ENCODE measurements at places on chromosomes 7 and 10. TPM values are rescaled to one million over a fixed set of nuclear protein-coding genes. Genes with fewer than 3 reads are reported as not detected.

The CPA5 gene
- not detected for total RNA-seq

The IFIT3 gene
- total RNA-seq = 22.7 TPM

The CFAP69 gene
- 14.0 TPM for total RNA-seq

The SH2B2 gene
- 10.0 TPM for total RNA-seq

The OR2A1 gene
- not detected for total RNA-seq

- DNase-seq = no peak
- no peaks in the 10 kb centered on the region for H3K4me1 ChIP-seq
- no peaks in the 10 kb centered on the region for H3K36me3 ChIP-seq
- H3K27ac ChIP-seq = no peak overlapping the region
- H3K4me3 ChIP-seq = no peak overlapping the region
- H3K27me3 ChIP-seq = no peaks in the 10 kb centered on the region
Measured at GRCh38 chr10:55311848-55312635, 511.0 kb upstream of the PCDH15 start.

- no peak overlapping the region for H3K27ac ChIP-seq
- no peaks in the 10 kb centered on the region for H3K27me3 ChIP-seq
- DNase-seq = no peak
- no peaks in the 10 kb centered on the region for H3K36me3 ChIP-seq
Measured at GRCh38 chr7:45702751-45703150, 128.6 kb downstream of the ADCY1 start.

- DNase-seq = no peak
- no peak overlapping the region for H3K4me3 ChIP-seq
- peaks cover 7% of the 10 kb centered on the region for H3K4me1 ChIP-seq
- no peak overlapping the region for H3K27ac ChIP-seq
- H3K27me3 ChIP-seq = no peaks in the 10 kb centered on the region
- H3K36me3 ChIP-seq = no peaks in the 10 kb centered on the region
Measured at GRCh38 chr10:129951101-129951969, 12.7 kb downstream of the EBF3 start.

DNA sequence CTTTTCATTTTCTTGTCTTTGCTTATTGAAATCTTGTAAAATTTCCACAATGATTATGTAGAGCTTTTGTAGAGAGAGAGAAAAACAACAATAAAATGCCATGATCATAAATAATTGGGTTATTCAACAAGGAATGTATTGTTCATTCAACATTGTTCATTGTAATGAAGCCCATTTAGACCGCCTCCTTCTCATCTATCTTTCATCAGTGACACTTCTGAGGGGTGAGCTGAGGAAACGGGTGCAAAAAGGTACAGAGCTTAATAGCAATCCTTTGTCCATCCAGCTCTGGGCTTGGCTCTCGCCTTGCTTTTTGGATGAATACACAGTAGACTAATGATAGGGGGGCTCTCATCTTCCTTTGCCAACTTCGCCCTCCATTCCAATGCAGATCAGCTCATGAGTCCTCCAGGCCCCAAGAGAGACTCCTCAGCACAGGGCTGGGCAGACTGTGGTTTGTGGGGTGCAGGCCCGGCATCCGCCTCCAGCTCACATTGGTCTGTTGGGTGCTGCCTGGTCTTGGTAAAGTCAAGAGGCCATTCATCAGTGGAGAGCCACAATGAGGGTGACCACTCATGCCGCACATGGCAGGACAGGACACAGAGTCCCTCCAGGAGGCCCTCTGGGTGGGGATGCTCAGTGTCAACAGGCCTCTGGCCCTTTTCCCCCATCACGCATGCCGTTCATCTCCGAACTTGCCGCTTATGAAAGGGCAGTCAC lies 17.9 kb upstream of the PPA1 start:
- H3K27me3 ChIP-seq = no peaks in the 10 kb centered on the region
- no peak overlapping the region for H3K27ac ChIP-seq
- DNase-seq = no peak
- H3K4me3 ChIP-seq = no peak overlapping the region
- H3K4me1 ChIP-seq = peaks cover 5% of the 10 kb centered on the region
- no peaks in the 10 kb centered on the region for H3K36me3 ChIP-seq

DNA sequence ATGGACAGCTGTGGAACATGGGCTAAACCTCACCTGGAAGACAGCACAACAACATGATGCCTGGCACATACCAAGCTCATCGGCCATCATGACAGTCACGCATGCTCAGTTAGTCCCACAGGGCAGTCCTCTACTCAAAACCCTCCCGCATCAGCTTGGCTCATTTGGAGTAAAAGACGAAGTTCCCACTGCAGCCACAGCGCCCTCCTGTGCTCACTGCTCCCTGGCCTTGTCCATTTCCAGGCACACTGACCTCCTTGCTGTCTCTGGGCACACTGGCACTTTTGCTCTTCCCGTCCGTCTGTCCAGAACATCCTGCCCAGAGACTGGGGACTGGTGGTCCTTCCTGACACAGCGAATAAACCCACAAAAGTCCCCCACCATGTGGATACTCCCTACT lies 66.2 kb downstream of the LARP4B start:
- no peaks in the 10 kb centered on the region for H3K4me1 ChIP-seq
- H3K36me3 ChIP-seq = peaks cover 9% of the 10 kb centered on the region
- H3K27me3 ChIP-seq = no peaks in the 10 kb centered on the region
- H3K4me3 ChIP-seq = no peak overlapping the region
- H3K27ac ChIP-seq = no peak overlapping the region

DNA sequence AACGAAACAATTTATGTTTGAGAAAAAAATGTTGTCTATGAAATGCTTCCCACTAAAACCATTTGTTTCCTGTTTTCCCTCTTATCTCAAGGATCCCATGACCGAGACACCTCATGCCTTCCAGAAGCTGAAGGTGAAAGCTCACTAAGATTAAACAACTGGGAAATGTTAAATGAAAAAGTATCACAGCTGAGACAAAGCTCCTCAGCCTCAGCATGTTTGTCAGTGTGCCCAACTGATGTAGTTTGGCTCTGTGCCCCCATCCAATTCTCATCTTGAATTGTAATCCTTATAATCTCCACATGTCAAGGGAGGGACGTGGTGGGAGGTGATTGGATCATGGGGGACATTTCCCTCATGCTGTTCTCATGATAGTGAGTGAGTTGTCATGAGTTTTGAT lies 327.3 kb downstream of the HTR7 start:
- H3K27ac ChIP-seq = no peak overlapping the region
- H3K36me3 ChIP-seq = no peaks in the 10 kb centered on the region
- no peak overlapping the region for H3K4me3 ChIP-seq
- no peaks in the 10 kb centered on the region for H3K27me3 ChIP-seq
- DNase-seq = no peak

- H3K4me3 ChIP-seq = peak overlapping the region; percentile 66
- no peak for DNase-seq
- H3K36me3 ChIP-seq = no peaks in the 10 kb centered on the region
Measured at GRCh38 chr7:104945599-104945956, 68.4 kb upstream of the KMT2E start.

DNA sequence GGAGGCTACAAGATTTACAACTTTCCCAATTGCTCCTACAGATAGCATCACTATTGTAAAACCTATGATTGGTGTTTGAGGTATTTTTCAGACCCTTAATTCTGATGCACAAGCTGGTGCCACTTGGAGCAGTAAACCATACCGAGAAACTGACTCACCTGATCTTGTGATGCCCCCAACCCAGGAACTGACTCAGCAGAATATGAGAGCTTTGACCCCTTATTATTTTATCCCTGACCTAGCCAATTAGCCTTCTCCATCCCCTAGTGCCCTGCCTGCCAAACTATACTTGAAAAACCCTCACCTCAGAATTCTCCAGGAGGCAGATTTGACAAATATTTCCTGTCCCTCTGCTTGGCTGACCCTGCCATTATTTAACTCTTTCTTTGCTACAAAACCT lies 585.9 kb upstream of the GHITM start:
- no peak for DNase-seq
- no peak overlapping the region for H3K4me3 ChIP-seq
- H3K27ac ChIP-seq = no peak overlapping the region
- no peaks in the 10 kb centered on the region for H3K27me3 ChIP-seq

DNA sequence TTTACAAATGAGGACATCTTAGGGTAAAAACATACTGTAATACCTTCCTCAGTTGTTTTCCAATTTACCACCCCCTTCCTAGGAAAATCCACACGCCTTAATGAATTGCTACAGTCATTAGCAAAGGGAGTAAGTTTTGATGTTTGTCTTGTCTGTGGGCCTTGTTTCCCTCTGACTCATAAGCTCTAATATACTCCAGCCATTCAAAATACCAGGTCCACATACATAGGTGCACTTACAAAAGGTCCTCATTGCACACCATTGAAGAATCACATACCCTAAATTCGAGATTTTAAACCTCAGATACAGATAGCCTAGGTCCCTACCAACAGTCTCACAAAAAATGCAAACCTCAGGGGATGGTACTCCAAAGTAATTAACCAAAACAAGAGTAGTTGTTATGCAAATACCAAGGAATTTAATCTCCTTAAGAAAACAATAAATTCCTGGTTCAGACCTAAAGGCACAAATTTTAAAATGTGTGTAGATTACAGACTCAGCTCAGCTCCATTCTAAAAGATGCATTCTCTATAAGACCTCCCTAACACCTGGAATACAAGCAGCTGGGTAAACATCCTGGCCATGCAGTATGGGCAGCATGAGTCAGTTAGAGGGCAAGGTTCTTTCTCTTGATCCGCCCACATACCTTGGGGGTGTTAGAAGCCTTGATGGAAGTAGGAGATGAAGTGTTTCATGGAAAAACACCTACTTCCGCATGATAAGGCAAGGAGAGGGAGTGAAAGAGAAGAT lies 3.0 kb upstream of the LIPK start:
- no peak overlapping the region for H3K27ac ChIP-seq
- H3K27me3 ChIP-seq = no peaks in the 10 kb centered on the region
- no peaks in the 10 kb centered on the region for H3K4me1 ChIP-seq
- H3K4me3 ChIP-seq = no peak overlapping the region
- no peaks in the 10 kb centered on the region for H3K36me3 ChIP-seq
- no peak for DNase-seq

GRCh38 chr10:118698421-118698820 lies 56.3 kb downstream of the CACUL1 start:
- no peak for DNase-seq
- no peak overlapping the region for H3K27ac ChIP-seq
- no peaks in the 10 kb centered on the region for H3K36me3 ChIP-seq
- no peaks in the 10 kb centered on the region for H3K4me1 ChIP-seq
- H3K27me3 ChIP-seq = no peaks in the 10 kb centered on the region

DNA sequence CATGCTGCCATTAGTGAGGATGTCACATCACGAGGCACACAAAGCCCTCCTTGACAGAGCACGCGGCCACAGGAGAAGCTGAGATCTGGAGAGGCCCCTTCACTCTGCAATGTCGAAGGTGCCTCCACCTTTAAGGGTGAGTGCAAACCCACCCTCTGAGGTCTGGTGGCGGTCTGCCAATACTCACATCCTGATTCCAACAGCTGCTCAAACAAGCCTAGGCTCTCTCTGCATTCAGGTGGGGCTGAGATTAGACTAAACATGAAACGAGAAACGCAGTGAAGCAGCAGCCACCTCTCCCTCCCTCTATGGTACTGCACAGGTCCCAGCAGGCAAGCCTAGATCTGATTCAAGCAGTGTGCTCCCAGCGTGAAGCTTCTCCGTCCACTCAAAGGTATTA lies 151.8 kb downstream of the TCERG1L start:
- H3K27ac ChIP-seq = no peak overlapping the region
- no peak for DNase-seq
- no peaks in the 10 kb centered on the region for H3K27me3 ChIP-seq
- no peak overlapping the region for H3K4me3 ChIP-seq
- no peaks in the 10 kb centered on the region for H3K36me3 ChIP-seq

DNA sequence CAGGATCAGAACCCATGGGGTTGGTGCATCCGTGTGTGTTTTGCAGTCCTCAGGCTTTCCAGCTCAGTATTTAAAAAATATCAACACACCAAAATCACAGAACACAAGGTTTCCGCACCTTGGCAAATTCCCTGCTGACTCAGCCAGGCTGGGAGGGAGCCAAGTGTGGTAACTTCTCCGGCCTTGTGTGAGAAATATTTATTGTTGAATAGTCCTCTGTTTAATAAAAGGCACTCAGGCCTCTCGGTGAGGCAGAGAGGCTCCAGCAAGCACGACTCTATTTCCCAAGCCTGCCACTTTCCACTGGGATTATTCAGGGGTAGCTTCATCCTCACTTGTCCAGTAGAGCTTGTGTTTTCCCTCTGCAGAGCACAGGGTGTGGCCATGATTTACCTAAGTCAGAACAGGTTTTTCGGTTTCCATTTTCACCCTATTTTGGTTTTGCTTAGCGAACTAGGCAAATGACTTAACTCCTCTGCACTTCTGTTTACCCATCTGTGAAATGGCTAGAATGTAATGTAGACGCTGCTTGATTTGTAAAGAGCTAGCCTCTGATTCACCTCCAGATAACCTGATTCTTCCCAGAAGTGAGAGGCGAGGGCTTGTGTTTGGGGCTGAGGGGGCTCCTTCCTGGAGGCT lies 13.0 kb upstream of the CHST15 start:
- peaks cover 6% of the 10 kb centered on the region for H3K4me1 ChIP-seq
- no peak overlapping the region for H3K4me3 ChIP-seq
- H3K27me3 ChIP-seq = no peaks in the 10 kb centered on the region

Measured in thoracic aorta (tissue), 2 donors.